ENCODE measurements at places on chromosomes 4 and X. TPM values are rescaled to one million over a fixed set of nuclear protein-coding genes. Genes with fewer than 3 reads are reported as not detected.

- no peak for DNase-seq
Observed at GRCh38 chr4:32094987-32095386, 1374.8 kb downstream of the PCDH7 start.

- DNase-seq = peak; percentile 58
Observed at GRCh38 chrX:1249101-1249887, 19.3 kb upstream of the CSF2RA start.

GRCh38 chr4:139557556-139558110, 1.6 kb upstream of the SETD7 start:
- no peak for DNase-seq

Gene KLHL5
- 30.1 TPM for total RNA-seq

- peak; percentile 82 for DNase-seq
Observed at GRCh38 chrX:150476164-150476699, 92.2 kb upstream of the MTM1 start.

DNA sequence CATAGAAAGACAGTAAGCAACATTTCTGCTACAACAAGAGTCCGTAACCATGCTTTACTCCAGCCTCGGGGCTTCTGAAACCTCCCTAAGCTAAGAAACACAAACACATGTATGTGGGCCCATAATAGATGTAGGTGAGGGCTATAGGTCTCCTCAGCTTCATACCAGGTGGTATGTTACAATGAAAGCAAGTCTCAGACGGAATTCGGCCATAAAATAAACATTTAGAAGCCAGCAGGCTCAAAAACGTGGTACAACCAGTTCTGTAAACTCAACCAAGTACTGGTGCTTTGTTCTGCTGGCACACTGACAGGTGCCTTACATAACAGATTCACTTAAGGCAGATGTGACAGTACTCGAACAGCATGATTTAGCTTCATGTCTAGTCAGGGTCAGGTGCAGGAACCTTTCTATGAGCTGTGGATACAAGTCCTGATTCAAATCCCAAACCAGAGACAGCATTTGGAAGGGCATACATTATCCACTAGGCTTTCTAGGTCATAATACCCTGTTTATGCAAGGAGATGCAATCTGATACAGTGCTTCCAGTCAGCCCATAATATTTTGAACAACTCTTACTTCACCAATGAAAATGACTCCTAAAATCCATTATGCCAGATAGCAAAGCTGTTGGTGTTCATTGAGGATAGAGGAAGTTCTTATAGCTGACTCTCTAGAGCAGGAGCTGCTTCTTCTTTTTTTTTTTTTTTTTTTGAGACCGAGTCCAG, 113.8 kb upstream of the ENPP6 start:
- no peak for DNase-seq

DNA sequence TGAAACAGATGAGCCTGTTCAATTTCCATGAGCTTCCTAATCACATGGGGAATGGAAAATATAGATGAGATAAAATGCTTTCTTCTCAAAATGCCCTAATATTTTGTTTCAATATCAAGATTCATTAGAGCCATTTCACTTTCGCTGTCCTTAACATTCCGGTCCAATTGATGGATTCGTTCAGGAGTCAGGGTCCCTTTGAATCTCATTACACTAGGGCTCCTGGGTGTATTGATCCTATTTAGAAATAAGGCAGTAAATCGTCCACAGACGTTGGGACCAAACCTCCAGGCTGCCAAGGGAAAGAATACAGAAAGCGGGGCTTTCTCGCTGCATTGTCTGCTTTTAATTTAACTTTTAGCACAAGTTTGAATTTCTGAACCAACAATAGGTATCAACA, 20.6 kb upstream of the CRMP1 start:
- DNase-seq = no peak

DNA sequence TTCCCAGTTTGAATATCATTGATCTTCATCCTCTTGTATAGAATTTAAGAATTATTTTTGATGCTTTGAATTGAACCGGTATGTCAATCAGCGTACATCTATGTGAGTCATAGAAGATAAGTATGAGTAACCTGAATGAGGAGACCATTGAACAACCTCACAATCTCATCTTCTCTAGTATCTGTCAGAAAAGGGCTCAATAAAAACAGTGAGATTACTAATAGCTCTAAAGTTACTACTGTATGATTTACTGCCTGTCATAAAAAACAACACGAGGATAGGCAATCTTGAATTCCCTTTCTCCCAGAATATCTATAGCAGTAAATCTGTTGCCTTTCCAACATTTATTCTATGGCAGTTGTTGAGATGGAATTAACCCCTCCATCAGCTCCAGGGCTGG, 36.1 kb downstream of the PHOX2B start:
- DNase-seq = no peak

DNA sequence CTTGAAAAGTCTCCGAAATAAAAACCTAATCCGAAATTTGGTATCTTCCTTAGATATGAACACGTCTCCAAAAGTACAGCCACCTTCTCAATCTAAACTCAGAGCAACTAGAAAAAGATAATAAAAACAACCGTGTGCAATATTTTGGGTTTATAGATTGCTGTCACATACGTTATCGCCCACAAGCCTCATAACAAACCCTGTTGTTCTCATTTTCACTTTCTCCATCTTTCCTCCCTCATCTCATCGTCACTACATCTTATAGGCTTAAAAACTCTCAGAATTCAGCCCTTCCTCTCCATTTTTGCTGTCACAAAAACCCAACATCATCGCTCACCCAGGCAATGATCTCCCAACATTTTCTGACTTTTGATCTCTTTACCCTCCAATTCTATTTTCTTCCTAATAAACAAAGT, 448 bp upstream of the SCFD2 start:
- DNase-seq = no peak

Gene UGT2B11
- total RNA-seq = not detected

DNA sequence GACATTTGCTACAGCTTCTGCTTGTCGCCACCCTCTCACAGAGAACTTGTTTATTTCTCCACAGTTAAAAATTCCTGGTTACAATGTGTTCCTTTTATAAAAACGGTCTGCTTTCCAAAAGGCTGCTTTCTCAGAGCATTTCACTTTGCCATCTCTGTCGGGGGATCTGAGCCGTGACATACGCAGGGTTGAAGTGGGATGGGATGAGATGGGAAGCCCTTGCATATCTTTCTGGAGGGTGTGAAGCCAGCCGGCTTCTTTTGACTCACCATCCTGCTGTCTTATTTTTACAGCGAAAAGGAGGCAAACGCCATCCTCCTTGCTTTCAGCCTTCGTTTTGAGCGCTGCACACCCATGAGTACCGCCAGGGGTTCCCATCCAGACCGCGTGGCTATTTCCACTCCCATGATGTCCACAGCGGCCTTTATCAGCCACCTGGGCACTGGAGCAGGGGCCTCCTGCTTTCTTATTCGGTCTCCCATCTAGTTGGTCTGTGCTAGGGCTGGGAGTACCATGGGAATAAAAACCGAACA, 99.8 kb upstream of the GATB start:
- DNase-seq = no peak

GRCh38 chrX:46547857-46548256, 2.6 kb upstream of the ZNF674 start:
- peak; percentile 78 for DNase-seq

DNA sequence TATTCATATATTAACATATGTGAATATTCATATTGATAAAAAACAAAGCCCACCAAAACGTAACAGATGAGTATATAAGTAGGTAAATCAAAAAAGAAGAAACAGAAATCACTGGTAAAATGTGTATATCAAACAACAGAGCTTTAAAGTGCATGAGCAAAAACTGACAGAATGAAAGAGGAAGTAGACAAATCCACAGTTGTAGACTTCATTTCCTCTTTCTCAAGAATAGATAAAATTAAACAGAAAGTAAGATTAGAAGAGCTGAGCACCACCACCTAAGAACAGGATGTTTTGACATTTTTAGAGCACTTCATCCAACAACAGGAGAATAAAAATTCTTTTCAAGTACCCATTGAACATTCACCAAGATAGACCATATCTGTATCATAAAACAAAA, 64.6 kb downstream of the CNKSR2 start:
- no peak for DNase-seq

- no peak for DNase-seq
Observed at GRCh38 chr4:136012220-136012619, 1520.1 kb downstream of the PCDH18 start.

- DNase-seq = no peak
Observed at GRCh38 chr4:1541449-1542225, 135.4 kb upstream of the NKX1-1 start.

DNA sequence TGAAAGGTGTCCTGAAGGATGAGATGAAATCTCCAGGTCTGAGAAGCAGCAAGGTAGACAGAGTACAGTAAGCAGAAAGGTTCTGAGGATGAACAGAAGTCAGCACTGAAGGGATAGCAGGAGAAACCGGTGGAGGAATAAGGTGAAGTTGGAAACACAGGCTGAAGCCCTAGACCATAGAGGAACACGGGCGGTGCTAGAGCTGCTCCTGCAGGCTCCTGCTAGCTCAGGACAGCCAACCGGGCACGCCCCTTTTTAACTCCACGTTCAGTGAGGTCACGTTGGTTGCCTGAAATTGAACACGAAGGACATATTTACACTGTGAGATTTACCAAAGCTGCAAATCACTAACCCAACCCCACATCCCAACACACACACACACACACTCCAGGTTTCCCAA, 1886.4 kb upstream of the AGA start:
- DNase-seq = no peak

- no peak for DNase-seq
Observed at GRCh38 chr4:25799522-25799921, 63.3 kb downstream of the SEL1L3 start.

Gene WDR17
- 0.98 TPM for total RNA-seq

DNA sequence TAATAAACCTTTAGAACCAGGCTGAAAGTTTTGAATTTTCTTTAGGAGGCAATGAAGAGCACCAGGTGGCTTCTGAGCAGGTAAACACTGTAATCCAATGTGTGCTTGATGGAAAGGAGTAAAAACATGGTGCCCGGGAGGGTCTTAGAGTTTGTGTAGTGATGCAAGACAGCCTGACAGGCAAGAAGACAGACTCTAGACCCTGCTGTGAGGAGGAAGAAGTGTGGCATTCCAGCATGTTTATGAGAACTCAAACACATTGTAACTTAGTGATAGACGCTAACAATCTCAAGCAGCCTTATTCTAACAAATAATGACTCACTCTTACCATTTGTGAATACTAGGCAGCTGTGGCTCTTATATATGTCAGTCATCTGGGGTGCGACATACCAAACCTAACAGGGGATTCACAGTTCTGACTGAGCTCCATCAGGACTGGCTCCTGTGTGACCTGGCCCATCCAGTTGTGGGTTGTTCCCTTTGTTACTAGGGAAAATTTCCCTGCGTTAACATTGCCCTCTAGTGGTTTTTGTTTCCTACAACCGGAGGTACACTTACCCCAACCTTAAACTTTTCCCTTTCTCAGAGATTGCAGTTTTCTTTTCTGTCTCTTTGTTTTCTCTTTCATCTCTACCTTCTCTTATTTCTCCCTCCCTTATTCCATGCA, 53.8 kb downstream of the VSIG4 start:
- DNase-seq = peak; percentile 54

Gene ZNF630
- 3.5 TPM for total RNA-seq

GRCh38 chrX:17214962-17215361, 160.0 kb upstream of the NHS start:
- no peak for DNase-seq

Gene RS1
- total RNA-seq = not detected

DNA sequence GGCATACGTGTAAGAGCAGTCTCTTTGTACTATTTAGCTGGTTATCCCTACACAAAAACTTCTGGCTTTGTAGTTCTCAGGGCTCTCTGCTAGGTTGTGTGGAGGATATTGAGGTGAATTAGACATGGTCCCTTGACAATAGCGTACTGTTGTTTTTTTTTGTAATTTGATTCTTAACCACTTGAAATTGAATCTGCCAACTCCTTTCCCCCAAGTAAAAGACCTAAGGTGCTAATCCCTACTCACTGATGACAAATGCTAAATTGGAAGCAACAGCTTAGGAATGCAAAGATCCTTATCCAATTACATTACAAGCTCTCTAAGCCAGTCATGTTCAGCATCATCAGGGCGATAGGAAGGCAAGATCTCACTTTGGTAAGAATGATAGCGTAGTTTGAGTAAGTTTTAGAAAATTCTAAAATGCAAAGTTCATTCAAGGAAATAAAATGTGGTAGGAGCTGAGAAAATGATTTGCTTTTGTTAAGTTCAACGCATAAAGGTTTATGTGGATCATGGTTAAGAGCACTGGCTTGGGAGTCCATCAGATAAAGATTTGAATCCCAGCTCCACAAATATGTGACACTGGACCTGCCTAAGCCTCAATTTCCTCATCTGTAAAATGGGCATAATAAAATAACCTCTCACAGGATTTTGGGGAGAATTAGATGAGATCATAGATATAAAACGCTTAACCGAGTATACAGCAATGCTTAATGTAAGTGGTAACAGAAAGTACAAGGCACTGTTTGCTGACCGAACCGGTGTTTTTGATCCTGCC, 39.3 kb downstream of the DOCK11 start:
- no peak for DNase-seq

DNA sequence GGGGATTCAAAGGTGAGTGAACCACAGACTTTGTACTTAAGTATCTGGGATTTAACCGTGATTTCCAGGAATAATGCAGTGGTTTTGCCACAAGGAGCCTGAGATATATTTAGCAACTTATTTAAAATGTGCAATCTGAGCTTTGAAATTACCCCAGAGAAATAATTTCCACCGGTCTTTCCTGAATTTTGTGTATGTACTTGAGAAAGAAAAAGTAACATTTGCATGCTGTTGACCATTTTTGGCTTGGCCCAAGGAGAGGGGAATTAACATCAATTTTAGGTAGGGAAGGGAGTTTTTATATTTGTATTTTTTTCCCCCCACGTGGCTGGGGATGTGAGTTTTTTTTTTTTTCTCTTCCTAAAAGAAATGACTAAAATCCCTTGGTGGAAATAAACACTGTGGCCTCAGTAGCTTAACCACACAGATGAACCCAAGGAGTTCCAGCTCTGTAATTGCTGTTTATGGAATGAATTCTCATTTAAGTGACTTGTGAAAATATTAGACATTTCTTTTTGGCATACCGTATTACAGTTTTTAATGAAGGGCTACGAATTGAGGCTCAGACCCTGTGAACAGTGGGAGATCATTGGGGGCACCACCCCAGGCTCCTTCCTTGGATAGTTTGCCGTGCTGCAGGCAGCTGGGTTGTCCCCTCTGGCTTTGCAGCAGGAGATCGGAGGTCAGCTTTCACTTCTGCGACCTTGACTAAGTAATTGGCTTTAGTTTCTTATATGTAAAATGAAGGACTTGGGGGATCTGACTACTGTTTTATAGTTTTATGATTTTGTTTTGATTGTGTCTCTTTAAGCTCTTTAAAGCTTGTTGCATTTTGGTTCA, 116.1 kb downstream of the ARHGAP10 start:
- no peak for DNase-seq
